ENCODE measurements at places on chromosomes 13 and 19. TPM values are rescaled to one million over a fixed set of nuclear protein-coding genes. Genes with fewer than 3 reads are reported as not detected.

CEACAM4 gene
- total RNA-seq, result 0.84 TPM

IFNL1 gene
- total RNA-seq, result not detected

DNA sequence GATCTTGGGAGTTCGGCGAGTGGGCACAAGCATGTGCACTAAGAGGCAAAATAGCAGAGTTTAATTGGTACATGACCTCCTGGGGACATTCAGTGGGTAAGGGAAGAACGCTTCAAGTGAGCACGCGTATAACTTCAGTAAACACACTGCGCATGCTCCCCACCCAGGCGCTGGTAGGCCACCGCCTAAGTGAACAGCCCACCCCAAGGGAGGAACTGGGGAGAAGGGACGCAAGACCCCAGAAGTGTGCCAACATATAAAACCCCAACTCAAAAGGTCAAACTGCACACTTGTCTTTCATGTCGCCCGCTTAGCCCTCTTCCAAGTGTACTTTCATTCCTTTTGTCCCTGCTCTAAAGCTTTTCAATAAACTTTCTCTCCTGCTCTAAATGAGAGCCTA lies 10.5 kb upstream of the NTN5 start:
- DNase-seq, result peak; percentile 64
- no peaks in the 10 kb centered on the region for H3K36me3 ChIP-seq
- peaks cover 8% of the 10 kb centered on the region for H3K4me1 ChIP-seq
- no peak overlapping the region for H3K27ac ChIP-seq

- H3K27ac ChIP-seq, result no peak overlapping the region
- no peak for DNase-seq
- no peaks in the 10 kb centered on the region for H3K4me1 ChIP-seq
- no peaks in the 10 kb centered on the region for H3K27me3 ChIP-seq
- no peak overlapping the region for H3K4me3 ChIP-seq
- no peaks in the 10 kb centered on the region for H3K36me3 ChIP-seq
Measured at GRCh38 chr13:111342721-111343120, 22.3 kb downstream of the TEX29 start.

DNA sequence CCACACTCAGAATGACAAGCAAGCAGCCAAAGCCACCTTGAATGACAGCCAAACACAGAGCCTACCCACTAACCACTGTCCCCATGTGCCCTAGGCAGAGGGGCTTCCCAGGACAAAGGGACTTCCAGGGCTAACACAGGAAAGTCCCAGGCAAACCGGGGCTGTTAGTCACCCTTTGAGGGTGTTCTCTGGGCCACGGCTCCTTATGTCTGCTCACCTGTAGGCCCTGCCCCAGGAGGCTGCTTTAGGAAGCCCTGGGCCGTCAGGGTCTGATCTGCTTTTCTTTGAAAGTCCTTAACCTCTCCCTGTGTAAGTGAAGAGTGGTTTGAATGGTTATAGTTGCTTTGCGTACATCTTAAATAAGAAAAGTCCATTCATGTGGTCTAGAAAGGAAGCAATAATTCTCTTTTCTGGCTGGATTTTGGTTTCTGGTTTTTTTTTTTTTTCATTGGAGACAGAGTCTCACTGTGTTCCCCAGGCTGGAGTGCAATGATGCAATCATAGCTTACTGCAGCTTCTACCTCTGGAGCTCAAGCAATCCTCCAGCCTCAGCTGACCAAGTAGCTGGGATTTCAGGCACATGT lies 161.4 kb downstream of the EFNB2 start:
- no peaks in the 10 kb centered on the region for H3K36me3 ChIP-seq
- H3K27ac ChIP-seq, result no peak overlapping the region
- H3K27me3 ChIP-seq, result no peaks in the 10 kb centered on the region
- no peaks in the 10 kb centered on the region for H3K4me1 ChIP-seq
- H3K4me3 ChIP-seq, result no peak overlapping the region

- H3K4me3 ChIP-seq, result no peak overlapping the region
- H3K36me3 ChIP-seq, result peaks cover 13% of the 10 kb centered on the region
- DNase-seq, result peak; percentile 67
- peak overlapping the region; percentile 32 for H3K27ac ChIP-seq
Measured at GRCh38 chr19:19059018-19059836, 4.6 kb upstream of the SLC25A42 start.

DNA sequence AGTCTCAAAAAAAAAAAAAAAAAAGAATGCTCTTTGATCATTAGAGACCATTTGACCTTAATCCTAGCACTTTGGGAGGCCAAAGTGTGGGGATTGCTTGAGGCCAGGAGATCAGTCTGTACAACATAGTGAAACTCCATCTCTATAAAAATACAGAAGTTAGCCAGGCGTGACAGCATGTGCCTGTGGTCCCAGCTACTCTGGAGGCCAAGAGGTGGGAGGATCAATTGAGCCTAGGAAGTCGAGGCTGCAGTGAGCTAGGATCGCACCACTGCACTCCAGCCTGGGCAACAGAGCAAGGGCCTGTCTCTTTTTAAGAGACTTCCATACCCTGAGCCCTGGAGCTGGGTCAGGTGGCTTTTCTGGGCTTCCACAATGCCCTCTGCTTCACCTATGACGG lies 11.5 kb upstream of the COLGALT1 start:
- H3K27me3 ChIP-seq, result no peaks in the 10 kb centered on the region
- DNase-seq, result no peak
- H3K4me1 ChIP-seq, result peaks cover 5% of the 10 kb centered on the region
- H3K4me3 ChIP-seq, result no peak overlapping the region
- no peak overlapping the region for H3K27ac ChIP-seq
- no peaks in the 10 kb centered on the region for H3K36me3 ChIP-seq

- no peaks in the 10 kb centered on the region for H3K36me3 ChIP-seq
- no peak for DNase-seq
- H3K4me1 ChIP-seq, result no peaks in the 10 kb centered on the region
- H3K4me3 ChIP-seq, result no peak overlapping the region
Measured at GRCh38 chr13:44012910-44013757, 133.4 kb downstream of the LACC1 start.

DNA sequence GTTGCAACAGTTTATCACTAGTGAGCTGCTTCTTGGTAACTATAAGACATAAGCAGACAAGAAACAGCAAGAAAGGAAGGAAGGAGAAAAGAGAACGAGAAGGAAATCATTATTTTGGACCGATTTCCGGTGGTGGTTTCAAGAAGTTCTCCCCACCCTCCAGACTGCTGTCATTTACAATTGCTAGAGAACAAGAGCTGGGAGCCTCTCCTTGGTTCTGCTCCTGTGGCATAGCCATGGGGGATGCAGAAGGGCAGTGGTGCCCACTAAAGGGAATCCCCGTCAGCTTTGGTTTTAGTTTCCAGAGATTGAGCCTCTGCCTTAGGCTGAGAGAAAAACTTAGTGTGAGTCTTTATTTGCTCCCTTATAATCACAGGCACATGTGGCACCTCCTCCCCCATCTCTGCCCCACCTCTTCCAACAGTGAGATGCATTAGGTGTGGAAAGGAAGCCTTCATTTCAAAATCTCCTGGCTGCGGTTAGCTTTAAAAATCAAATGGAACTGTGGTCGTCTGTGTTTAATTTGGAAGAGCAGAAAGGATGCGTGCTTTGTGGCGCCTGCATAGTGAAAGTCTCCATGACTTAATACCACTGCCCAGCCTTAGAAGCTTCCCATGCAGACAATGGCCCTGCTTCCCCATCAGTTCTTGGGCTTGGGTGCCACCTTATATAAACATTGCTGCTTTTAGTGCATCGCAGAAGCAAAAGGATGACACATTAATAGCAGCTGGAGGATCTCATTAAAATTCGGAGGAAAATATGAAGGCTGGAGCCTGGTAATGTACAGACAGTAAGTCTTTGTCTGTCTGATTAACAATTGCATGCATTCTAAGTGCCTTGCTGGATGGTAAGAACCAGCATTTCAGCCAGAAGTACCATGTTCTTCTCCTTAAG lies 25.0 kb downstream of the LRCH1 start:
- peaks cover 8% of the 10 kb centered on the region for H3K4me1 ChIP-seq
- no peak for DNase-seq
- no peaks in the 10 kb centered on the region for H3K36me3 ChIP-seq
- no peaks in the 10 kb centered on the region for H3K27me3 ChIP-seq

- peaks cover 9% of the 10 kb centered on the region for H3K4me1 ChIP-seq
- H3K27ac ChIP-seq, result no peak overlapping the region
- H3K4me3 ChIP-seq, result no peak overlapping the region
- no peaks in the 10 kb centered on the region for H3K36me3 ChIP-seq
- no peaks in the 10 kb centered on the region for H3K27me3 ChIP-seq
- no peak for DNase-seq
Measured at GRCh38 chr19:18401580-18402112, 4.2 kb upstream of the LRRC25 start.

F10 gene
- total RNA-seq, result 85.3 TPM

MTUS2 gene
- total RNA-seq, result 0.25 TPM

DNA sequence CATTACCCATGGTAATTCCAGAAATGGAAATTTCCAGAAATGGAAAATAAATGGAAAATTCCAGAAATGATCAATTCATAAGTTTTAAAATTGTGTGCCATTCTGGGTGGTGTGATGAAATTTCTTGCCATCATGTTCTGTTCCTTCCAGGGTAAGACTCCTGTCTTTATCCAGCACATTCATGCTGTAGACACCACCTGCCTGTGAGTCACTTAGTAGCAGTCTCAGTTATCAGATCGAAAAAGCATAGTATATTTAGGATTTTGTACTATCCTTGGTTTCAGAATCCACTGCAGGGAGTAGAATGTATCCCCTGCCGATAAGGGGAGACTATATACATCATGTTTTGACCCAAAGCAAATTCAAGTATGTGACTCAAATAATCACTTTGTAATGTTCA lies 26.7 kb upstream of the CSNK1A1L start:
- H3K27ac ChIP-seq, result no peak overlapping the region
- H3K4me1 ChIP-seq, result no peaks in the 10 kb centered on the region
- H3K36me3 ChIP-seq, result no peaks in the 10 kb centered on the region
- no peaks in the 10 kb centered on the region for H3K27me3 ChIP-seq
- H3K4me3 ChIP-seq, result no peak overlapping the region

PCDH17 gene
- total RNA-seq, result 8.8 TPM

ZNF71 gene
- total RNA-seq, result 2.2 TPM

GRCh38 chr13:26695891-26696311 lies 64.7 kb downstream of the GPR12 start:
- no peaks in the 10 kb centered on the region for H3K36me3 ChIP-seq
- H3K4me3 ChIP-seq, result no peak overlapping the region
- no peaks in the 10 kb centered on the region for H3K4me1 ChIP-seq
- H3K27ac ChIP-seq, result no peak overlapping the region
- DNase-seq, result no peak

GRCh38 chr13:87894059-87894458 lies 222.9 kb downstream of the SLITRK5 start:
- no peak overlapping the region for H3K27ac ChIP-seq
- DNase-seq, result no peak
- H3K36me3 ChIP-seq, result no peaks in the 10 kb centered on the region
- no peak overlapping the region for H3K4me3 ChIP-seq

DNA sequence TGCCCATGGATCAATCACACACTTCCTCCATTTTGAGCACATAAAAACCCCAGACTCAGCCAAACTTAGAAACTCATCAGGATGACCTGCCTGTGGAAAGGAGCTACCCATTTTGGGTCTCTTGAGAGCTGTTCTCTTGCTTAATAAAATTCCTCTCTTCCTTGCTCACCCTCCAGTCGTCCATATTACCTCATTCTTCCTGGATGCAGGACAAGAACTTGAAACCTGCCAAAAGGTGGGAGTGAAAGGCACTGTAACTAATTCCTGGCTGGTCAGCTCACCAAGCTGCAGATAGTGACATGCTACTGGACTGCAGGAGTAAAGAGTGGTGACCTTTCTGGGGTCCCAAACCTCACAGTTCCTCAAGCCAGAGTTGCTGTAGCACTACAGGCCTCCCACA lies 20.2 kb downstream of the LIG4 start:
- H3K27ac ChIP-seq, result no peak overlapping the region
- no peaks in the 10 kb centered on the region for H3K27me3 ChIP-seq
- H3K4me1 ChIP-seq, result no peaks in the 10 kb centered on the region
- H3K36me3 ChIP-seq, result no peaks in the 10 kb centered on the region

CEACAM7 gene
- not detected for total RNA-seq

PROZ gene
- total RNA-seq, result 36.6 TPM

DNA sequence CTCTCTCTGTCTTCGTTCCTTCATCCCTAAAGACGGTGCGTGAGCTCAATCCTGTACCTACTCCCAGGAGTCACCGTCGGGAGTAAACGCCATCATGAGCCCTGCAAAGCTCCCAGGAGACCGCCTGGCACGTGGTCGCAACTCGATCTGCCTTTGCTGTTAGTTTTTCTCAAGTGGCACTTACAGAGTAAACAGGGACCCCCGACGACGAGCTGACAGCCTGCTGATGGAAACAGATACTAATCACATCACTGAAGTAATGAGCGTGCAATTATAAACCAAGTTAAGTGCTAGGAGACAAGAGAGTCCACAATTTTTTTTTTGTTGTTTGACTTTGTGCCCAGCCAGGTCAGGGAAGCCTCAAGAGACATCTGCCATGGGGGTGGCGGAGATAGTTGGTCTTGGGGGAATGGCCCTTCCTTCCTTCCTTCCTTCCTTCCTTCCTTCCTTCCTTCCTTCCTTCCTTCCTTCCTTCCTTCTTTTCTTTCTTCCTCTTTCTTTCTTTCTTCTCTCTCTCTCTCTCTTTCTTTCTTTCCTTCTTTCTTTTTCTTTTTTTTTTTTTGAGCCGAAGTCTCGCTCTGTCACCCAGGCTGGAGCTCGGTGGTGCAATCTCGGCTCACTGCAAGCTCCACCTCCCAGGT lies 23.6 kb downstream of the CACNG6 start:
- no peaks in the 10 kb centered on the region for H3K4me1 ChIP-seq
- no peak for DNase-seq
- H3K27ac ChIP-seq, result no peak overlapping the region
- no peak overlapping the region for H3K4me3 ChIP-seq
- H3K27me3 ChIP-seq, result no peaks in the 10 kb centered on the region

LGALS16 gene
- total RNA-seq, result not detected

GRCh38 chr13:40779049-40779448 lies 8.1 kb upstream of the MRPS31 start:
- H3K4me3 ChIP-seq, result no peak overlapping the region
- DNase-seq, result no peak
- H3K36me3 ChIP-seq, result no peaks in the 10 kb centered on the region
- H3K27ac ChIP-seq, result no peak overlapping the region
- H3K4me1 ChIP-seq, result no peaks in the 10 kb centered on the region
- H3K27me3 ChIP-seq, result no peaks in the 10 kb centered on the region

ADPRHL1 gene
- total RNA-seq, result 0.67 TPM

GRCh38 chr19:34590228-34590627 lies 86.7 kb downstream of the SCGB2B2 start:
- no peak overlapping the region for H3K4me3 ChIP-seq
- H3K36me3 ChIP-seq, result no peaks in the 10 kb centered on the region
- peaks cover 8% of the 10 kb centered on the region for H3K4me1 ChIP-seq
- no peak overlapping the region for H3K27ac ChIP-seq
- no peaks in the 10 kb centered on the region for H3K27me3 ChIP-seq
- no peak for DNase-seq

- H3K27ac ChIP-seq, result no peak overlapping the region
- H3K4me3 ChIP-seq, result no peak overlapping the region
- no peaks in the 10 kb centered on the region for H3K36me3 ChIP-seq
- DNase-seq, result no peak
- no peaks in the 10 kb centered on the region for H3K4me1 ChIP-seq
- H3K27me3 ChIP-seq, result no peaks in the 10 kb centered on the region
Measured at GRCh38 chr19:38324431-38324830, 4.8 kb downstream of the KCNK6 start.

- no peak overlapping the region for H3K27ac ChIP-seq
- H3K4me1 ChIP-seq, result peaks cover 2% of the 10 kb centered on the region
- no peaks in the 10 kb centered on the region for H3K27me3 ChIP-seq
- DNase-seq, result no peak
- no peak overlapping the region for H3K4me3 ChIP-seq
Measured at GRCh38 chr13:33730147-33730546, 87.8 kb upstream of the RFC3 start.

CABP5 gene
- total RNA-seq, result not detected

MRPL54 gene
- total RNA-seq, result 28.5 TPM

- peak overlapping the region; percentile 92 for H3K27ac ChIP-seq
- DNase-seq, result peak; percentile 92
- H3K36me3 ChIP-seq, result peaks cover 20% of the 10 kb centered on the region
- peaks cover 25% of the 10 kb centered on the region for H3K4me1 ChIP-seq
Measured at GRCh38 chr19:10095948-10096614, 6.4 kb downstream of the ANGPTL6 start.

GAPDHS gene
- total RNA-seq, result not detected
